ENCODE measurements at places on chromosomes 6 and 20. TPM values are rescaled to one million over a fixed set of nuclear protein-coding genes. Genes with fewer than 3 reads are reported as not detected.
A peak's percentile ranks its signal among the peaks of the same experiment; 100 is the strongest.

DNA sequence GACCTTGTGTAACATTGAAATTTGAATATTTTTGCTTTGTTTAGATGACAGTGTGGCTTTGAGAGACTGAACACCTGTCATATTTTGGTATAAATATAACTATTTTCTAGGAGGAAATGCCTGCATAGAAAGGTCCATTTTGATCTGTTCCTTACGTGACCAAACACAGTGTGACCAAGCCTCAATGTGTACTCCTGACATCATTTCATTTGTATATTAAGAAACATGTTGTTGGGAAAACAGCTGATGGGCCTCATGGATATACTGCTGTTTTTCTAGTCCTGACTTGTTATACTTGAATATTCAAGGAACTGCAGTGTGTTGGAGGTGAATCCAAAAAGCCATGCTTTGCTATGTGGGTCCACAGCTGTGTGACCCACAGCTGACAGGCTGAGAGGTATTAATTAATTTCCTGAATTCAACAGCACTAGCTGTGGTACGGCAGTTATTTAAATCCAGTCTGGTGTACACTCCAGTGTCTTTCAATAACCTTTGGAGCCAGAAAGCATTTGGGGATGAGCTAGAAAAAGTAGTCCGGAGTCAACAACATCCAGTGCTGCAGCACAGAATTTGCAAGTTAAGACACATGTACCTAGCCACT lies 18.9 kb downstream of the NCOA7 start:
- peaks cover 25% of the 10 kb centered on the region for H3K4me1 ChIP-seq
- H3K36me3 ChIP-seq: no peaks in the 10 kb centered on the region
- H3K27ac ChIP-seq: no peak overlapping the region

GRCh38 chr6:144730088-144730645 lies 445.0 kb downstream of the UTRN start:
- H3K4me3 ChIP-seq: no peak overlapping the region
- H3K27ac ChIP-seq: no peak overlapping the region
- H3K36me3 ChIP-seq: peaks cover 17% of the 10 kb centered on the region
- DNase-seq: no peak

GHRH gene
- 3.6 TPM for total RNA-seq

DNA sequence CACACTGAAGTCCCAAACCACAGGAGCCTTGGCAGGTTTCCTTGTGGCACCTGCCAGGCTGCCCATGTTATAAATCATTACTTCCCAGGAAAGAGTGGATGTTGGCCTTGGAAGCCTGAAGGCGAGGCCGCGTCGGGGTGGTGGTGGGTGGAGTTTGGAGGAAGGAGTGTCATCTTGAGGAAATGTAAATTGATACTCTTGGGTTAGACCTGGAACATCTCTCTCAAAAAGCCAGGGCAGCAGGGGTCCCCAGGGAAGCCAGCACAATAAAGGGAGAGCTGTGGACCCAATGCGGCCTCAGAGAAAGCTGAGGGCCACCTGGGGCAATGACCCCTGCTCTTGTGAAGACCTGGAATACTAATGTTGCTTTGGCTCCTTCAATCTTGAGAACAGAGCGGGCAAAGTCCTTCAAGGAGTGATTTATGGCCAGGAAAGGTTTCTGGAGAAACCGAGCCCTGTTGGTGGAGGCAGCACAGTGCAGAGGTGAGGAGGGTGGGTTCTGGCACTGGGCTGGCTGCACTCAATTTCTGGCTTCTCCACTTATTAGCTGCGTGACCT lies 26.3 kb upstream of the TRAF3IP2 start:
- no peak overlapping the region for H3K27ac ChIP-seq
- DNase-seq: no peak
- no peaks in the 10 kb centered on the region for H3K36me3 ChIP-seq
- no peak overlapping the region for H3K4me3 ChIP-seq
- no peaks in the 10 kb centered on the region for H3K27me3 ChIP-seq
- H3K4me1 ChIP-seq: peaks cover 20% of the 10 kb centered on the region

- no peaks in the 10 kb centered on the region for H3K27me3 ChIP-seq
- no peak for DNase-seq
- no peak overlapping the region for H3K27ac ChIP-seq
- no peaks in the 10 kb centered on the region for H3K4me1 ChIP-seq
- no peak overlapping the region for H3K4me3 ChIP-seq
Observed at GRCh38 chr20:6135347-6135746, 12.5 kb upstream of the FERMT1 start.

- H3K4me3 ChIP-seq: no peak overlapping the region
- no peak for DNase-seq
- H3K27ac ChIP-seq: no peak overlapping the region
- H3K27me3 ChIP-seq: no peaks in the 10 kb centered on the region
- no peaks in the 10 kb centered on the region for H3K4me1 ChIP-seq
Observed at GRCh38 chr20:9397928-9398327, 116.5 kb upstream of the LAMP5 start.

DNA sequence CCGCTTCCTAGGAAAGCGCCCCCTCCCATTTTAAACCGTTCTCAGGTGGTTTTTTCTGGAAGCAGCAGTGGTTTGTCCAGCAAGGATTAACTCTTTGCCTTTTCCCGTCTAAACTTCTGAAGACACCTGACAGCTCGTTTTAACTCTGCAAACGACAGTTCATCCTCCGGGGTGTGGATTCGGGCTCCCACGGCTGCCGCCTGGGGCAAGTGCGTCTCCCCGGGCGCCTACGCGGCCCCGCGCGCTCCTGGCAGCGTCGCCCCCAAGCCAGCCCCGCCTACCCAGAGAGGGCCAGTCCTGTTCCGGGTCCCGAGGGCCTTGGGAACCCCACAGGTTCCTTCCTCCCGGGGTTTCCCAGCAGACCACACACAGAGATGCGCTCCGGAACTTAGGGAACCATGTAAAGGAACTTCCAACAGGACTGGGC lies 54.4 kb downstream of the PRR18 start:
- no peak for DNase-seq
- peak overlapping the region; percentile 48 for H3K4me3 ChIP-seq
- H3K27me3 ChIP-seq: peaks cover 11% of the 10 kb centered on the region

GRCh38 chr20:54431156-54431944 lies 44.0 kb upstream of the DOK5 start:
- no peak overlapping the region for H3K4me3 ChIP-seq
- no peak for DNase-seq
- H3K27ac ChIP-seq: no peak overlapping the region
- H3K27me3 ChIP-seq: no peaks in the 10 kb centered on the region

All from right atrium auricular region (tissue), 2 donors.